ENCODE measurements at places on chromosomes 6 and 20.

- DNase-seq = no peak
Observed at GRCh38 chr6:108312605-108313004, 17.8 kb downstream of the AFG1L start.

- DNase-seq = no peak
Observed at GRCh38 chr6:48817333-48818051, 645.6 kb downstream of the MMUT start.

- no peak for DNase-seq
Observed at GRCh38 chr6:113616701-113617274, 240.4 kb upstream of the MARCKS start.

DNA sequence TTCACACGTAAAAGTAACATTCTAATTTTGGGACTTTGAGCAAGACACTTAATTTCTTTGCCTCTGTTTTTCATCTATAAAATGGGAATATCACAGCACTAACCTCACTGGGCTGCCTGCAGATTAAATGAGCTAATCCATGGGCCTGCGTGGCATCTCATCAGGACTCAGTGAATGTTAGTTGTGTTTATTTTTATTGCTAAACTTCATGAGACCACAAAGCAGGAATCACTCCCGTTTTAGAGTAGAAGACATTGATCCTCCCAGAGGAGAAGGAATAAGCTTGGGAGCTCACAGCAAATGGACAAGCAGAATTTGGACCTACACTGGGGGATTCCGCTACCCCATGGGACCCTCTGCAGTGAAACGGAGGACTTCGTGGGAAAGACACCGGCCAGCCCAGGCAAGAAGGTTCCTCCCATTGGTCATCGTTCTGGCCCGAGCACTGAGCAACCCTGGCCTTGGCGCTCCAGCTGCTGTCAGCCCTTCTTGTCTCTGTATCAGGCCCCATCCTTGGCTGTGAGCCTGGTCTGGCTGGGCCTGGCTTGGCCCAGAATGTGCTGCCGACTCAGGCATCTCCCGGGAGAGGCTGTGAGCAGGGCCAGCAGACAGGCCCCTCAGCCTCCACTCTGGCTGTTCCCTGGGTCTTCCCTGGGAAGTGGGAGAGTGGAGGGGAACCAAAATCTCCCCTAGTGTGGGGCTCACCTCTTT lies 79.8 kb downstream of the NFATC2 start:
- no peak for DNase-seq

- DNase-seq = no peak
Observed at GRCh38 chr6:169950558-169950957, 199.1 kb downstream of the ERMARD start.

- peak; percentile 6 for DNase-seq
Observed at GRCh38 chr6:129513471-129513870, 196.5 kb downstream of the ARHGAP18 start.

- no peak for DNase-seq
Observed at GRCh38 chr20:37956107-37956585, 53.2 kb downstream of the VSTM2L start.
